ENCODE measurements at places on chromosomes 4 and X.

DNA sequence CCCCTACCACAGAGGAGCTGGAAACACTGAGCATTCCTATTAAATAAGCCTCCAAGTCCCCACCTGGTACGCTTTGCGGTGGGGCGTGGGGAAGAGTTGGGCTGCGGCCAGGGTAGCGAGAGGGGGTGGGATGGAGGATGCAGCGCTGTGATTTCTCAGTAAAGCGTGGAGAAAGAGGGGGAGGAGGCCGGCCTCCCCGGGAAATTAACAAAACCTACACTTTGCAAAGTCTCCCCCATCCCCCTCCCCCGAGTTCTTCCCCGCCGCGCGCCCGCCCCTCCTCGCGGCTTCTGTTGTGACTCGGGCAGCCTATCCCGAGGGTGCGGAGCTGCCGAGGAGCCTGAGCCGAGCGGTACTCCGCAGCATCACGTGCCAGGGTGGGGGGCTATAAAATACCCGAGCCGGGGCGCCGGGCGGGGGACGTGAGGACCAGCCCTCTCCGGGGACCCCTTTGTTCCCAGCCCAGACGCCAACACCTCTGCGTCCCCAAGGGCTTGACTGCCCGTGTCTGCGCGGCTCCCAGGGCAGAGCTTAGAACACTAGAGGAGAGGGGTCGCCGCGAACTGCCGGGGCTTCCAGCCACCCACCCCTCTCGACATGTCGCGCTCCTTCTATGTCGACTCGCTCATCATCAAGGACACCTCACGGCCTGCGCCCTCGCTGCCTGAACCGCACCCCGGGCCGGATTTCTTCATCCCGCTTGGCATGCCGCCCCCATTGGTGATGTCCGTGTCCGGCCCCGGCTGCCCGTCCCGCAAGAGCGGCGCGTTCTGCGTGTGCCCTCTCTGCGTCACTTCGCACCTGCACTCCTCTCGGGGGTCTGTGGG, at the start of gene GSX2:
TSS of gene GSX2 (plus strand) at position 416 of the 827 bp plus-strand sequence. CDS start at position 598, 182 bp downstream.
- DNase-seq: no peak

DNA sequence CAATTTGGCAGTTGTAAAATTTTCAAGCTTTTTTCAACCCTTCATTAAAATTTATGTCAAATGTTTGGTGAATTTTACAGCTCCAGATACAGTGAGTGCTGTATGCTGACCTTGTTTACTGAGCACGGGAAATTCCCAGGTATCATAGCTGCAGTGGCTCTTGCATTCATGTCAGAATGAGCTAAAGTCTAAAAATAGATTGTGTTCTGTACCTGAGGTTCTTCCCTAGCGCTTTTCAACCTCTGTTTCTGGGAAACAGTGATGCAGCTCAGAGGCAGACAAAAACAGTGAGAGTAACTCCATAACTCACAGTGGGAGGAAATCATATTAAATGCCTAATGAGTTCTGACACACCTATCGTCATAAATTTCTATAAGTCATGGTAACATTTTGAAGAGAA, 393.8 kb upstream of the GNPDA2 start:
- DNase-seq: no peak

GRCh38 chr4:152535360-152535902, 461 bp downstream of the FBXW7 start:
- DNase-seq: no peak

DNA sequence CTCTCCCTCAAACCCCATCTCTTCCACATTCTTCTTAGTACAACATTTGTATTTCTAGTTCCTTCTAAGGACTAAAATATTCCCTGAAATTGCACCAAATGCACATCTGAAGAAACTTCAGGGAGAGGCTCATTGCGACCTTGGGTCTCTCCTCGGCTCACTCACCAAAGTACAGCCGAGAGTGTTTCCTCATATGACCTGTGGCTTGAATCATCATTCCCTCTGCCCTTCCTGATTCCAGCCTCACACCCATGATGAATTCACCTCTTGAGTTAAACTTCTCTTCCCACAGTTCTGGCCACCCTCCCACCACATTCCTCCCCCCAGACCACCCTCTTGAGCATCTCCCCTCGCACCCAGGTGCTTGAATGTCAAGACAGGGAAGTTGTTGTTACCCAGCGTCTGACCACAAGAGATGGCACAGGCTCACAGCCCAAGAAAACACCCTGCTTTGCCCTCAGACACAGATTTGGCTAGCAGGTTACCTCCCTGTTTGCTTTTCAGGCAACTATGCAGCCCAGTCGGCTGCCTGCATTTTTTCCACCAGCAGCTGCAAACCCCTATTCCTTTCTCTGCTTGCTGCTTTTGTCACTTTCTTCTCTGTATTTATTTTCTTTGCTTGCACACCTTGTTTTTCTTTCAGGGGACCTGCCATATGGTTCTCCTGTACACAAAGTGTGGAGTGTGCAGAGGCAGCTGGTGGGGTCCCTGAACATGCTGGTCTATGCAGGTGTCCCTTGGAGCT, 214.8 kb downstream of the SPATA18 start:
- no peak for DNase-seq

- no peak for DNase-seq
Observed at GRCh38 chr4:26088433-26088928, 174.5 kb downstream of the SMIM20 start.

- DNase-seq: no peak
Observed at GRCh38 chrX:56281789-56282188, 49.6 kb downstream of the KLF8 start.

DNA sequence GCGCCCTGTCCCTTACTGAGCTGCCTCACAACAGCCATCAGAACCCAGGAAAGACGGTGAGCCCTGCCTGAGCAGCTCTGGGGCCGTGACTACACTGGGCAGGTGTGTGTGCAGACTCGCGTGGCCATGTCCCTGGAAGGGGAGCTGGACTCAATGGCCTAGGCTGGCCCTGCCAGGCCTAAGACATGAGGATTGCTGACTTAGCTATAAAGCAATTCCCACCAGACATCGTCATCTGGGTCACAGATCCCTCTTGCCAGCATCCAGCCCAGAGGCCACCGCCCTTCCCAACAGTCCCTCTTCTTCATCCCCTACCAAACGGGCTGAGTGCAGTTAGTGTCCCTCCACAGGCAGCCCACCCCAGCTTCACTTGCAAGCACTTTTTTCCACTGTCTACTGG, 3.7 kb downstream of the NAA10 start:
- no peak for DNase-seq

DNA sequence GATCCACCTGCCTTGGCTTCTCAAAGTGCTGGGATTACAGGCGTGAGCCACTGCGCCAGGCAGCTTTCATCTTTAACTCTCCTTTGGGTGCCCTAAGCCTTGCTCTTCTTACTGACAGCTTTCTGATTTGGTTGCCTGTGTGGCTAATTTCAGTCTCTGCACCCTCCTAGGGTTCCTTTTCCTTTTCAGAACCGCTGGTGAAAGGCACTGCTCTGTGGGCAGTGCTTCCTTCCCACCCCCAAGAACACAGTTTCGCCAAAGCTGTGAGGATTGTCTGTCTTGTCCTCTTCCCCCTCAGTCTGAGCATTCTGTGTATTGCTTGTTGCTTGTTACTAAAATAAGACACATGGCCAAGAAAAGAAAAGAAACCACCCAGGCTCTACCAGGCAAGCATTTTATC, 101.4 kb upstream of the FRMPD3 start:
- DNase-seq: no peak

DNA sequence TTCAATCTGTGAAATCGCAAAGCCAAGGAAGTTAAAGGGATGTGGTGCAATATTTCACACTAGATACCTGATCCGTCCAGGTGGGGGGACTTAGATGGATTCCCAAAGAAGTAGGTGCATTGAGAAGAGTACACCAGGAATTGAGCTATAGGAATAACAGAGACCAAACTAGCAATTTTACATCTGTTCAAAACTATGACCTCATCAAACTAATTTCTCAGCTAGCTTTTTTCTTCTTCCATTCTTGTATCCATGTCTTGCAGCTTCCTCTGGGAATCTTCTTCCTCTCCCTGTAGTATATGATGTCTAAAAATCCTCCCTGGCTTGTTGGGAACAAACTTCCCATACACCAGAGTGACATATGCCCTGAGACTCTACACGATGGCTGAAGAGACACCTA, 51.0 kb upstream of the PTPN13 start:
- DNase-seq: no peak

- DNase-seq: no peak
Observed at GRCh38 chr4:26248647-26249046, 72.2 kb upstream of the RBPJ start.

GRCh38 chrX:139647597-139647996, 60.4 kb downstream of the MCF2 start:
- no peak for DNase-seq

- DNase-seq: no peak
Observed at GRCh38 chrX:140804292-140804691, 94.7 kb downstream of the LINC00632 start.

GRCh38 chr4:92618968-92619367, 315.2 kb downstream of the GRID2 start:
- no peak for DNase-seq

DNA sequence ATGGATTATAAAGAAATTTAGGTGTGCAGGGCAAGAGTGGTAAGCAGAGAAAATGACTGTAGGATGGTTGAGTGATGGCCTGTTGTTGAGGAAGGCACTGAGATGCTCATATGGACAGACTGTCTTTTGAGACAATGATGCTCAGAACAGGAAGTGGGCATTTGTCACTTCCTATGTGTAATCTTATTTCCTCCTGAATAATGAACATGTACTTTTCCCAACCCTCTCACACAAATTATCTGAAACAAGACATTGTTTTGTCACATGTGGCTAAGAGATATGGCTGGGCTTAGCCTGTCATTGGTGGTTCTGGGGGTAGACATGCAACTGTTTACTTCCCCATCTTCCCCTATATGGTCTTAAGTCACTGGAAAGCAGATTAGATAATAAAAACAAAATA, 240.5 kb downstream of the CFAP47 start:
- no peak for DNase-seq

DNA sequence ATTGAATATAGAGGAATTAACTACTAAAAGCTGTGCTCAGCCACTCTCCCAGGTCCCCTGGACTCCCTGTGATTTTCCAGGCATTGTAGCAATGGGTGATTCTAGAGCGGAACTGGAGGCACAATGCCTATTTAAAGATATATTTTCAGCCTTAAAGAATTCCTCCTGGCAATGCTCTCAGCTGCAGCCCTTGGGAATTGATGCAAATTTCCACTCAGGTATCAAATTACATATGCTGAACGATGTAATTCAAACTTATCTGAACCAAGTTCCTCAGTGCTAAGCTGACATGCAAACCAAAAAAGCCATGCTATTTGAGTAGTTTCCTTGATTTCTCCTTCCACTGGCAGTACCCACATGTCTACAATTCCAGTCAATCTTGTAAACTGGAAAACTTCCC, 86.3 kb upstream of the GABRA3 start:
- DNase-seq: no peak

Measured in anterior cingulate cortex (tissue), 58 donors.